Neural progenitor cell (in vitro differentiated cells): ENCODE measurements at places on chromosomes 1 and 21. TPM values are rescaled to one million over a fixed set of nuclear protein-coding genes. Genes with fewer than 3 reads are reported as not detected.

- H3K27me3 ChIP-seq, result no peaks in the 10 kb centered on the region
- no peaks in the 10 kb centered on the region for H3K36me3 ChIP-seq
- H3K4me3 ChIP-seq, result no peak overlapping the region
- no peaks in the 10 kb centered on the region for H3K4me1 ChIP-seq
- DNase-seq, result no peak
Observed at GRCh38 chr1:221759436-221759835, 17.5 kb upstream of the DUSP10 start.

GRCh38 chr21:45740491-45741357 lies 97.2 kb downstream of the PCBP3 start:
- no peak overlapping the region for H3K27ac ChIP-seq
- no peaks in the 10 kb centered on the region for H3K4me1 ChIP-seq
- H3K36me3 ChIP-seq, result no peaks in the 10 kb centered on the region
- H3K27me3 ChIP-seq, result no peaks in the 10 kb centered on the region
- H3K4me3 ChIP-seq, result no peak overlapping the region
- no peak for DNase-seq

ZNF672 gene
- total RNA-seq, result 16.9 and 35.5 TPM in 2 replicates

C1orf167 gene
- total RNA-seq, result 0.22 TPM in 1 of 2 replicates, not detected in the other

AGT gene
- 0.15 and 0.80 TPM in 2 replicates for total RNA-seq

DNA sequence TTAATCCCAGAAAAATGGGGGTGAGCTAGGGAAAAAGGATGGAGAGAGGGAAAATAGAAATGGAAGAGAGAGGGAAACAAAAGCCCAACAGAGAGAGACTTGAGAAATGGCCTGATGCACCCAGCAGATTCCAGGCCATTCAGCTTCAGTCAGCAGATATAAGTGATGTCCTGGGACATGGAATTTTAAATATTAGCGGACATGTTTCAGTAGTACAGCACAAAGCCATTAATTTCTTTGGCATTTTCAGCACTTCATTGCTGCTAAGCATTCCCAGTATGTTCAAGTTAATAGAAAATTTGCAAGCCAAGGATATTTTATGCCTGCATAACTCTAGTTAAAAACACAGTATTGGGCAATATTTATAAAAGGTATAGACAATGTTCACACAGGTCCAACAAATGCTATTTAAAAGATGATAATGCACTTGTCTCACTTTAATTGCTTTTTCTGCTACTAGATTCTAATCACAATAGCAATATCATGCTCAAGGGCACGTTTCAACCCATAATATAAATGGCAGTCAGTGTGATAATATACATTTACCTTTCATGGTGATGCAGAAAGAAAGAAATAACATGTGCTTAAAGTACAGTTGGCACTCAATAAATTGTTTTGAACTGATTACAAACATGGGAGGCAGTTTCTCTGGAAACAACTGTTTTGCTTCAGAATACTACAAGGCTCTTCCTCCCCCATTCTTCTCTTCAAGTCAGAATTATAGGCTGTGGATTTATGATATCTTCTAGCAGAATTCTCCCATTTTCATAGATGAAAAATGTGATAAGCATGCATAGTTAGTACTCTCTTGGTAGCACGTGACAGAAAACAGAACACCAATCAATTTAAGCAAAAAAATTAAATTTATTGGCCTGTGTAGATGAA lies 108.1 kb upstream of the MAGI3 start:
- peaks cover 12% of the 10 kb centered on the region for H3K4me1 ChIP-seq
- H3K27ac ChIP-seq, result no peak overlapping the region
- H3K36me3 ChIP-seq, result no peaks in the 10 kb centered on the region
